ENCODE measurements at places on chromosomes 6 and 20.

DNA sequence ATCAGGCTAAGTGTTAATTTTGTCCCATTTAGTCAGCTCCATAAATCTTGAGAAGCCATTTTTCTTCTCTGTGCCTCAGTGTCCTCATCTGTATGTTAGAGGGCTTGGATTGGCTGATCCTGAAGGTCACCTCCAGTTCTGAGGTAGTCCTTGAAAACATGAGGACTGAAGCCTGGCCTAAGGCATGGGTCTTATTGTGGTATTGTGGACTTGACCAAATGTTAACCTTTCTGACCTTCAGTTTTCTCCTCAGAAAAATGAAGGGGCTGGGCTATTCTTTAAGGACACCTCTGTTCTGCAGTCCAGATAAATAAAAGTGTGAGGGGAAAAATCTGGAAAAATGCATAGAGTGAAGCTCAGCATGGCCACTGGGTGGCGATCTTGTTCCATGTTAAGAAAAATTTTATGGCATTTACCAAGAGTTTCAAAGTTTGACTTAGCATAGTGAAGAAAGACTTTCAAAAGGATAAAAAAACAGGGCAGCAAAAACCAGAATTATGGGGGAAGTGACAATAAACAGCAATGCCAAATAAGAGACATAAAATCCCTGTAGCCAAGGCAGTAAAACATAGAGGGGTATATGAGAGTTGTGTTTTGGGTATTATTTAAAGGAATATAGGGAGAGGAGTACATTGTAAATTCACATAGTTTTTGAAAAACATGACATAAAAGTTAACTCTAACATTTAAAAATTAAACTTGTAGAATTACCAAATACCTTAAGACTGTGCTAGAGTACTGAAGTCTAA, 13.2 kb upstream of the TFB1M start:
- DNase-seq = peak; percentile 69

DNA sequence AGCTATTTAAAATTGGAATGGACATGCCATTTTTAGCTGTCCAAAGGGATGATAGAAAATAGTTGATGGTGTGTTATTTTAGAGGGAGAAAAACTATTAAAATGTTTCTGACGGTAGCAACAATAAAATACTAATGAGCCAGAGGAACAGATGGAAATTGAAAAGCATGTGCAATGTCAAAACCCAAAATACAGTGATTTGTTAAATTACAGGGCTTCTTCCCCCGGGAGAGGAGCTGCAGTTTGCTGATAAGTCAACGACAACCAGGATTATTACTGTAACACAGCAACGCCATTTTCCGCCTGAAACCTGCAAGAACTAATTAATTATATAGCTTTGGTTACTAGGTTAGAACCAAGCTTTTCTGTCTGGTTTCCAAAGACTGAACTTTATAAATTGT, 179.6 kb upstream of the SPTLC3 start:
- DNase-seq = no peak

- DNase-seq = no peak
These were observed 28.5 kb downstream of the RSPO3 start for GRCh38 chr6:127146932-127147331.

DNA sequence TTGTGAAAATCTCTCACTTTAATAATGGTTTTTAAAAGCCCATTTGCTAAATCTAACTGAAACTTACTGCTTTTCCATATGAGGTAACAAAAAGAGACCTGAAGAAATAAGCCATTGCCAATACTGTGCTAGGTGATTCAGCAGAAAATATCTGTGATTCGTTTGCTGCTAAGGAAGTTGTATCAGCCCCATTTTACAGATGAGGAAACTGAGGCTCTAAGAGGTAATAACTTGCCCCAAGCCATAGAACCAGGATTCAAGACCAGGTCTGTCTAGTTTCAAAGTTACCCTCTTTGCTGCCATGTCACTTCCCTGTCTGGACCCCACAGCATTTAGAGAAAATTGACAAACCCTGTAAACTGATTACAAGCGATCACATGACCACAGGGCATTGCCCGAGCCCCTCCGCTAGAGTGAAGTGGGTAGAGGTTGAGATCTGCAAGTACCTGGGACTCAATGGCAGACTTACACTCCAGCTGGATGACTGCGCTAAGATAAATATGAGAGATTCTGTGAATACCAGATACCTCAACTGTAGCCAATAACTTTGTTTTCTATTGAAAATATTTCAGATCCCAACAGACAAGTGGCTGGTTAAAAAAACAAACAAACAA, 69.3 kb downstream of the TNFRSF21 start:
- DNase-seq = no peak

GRCh38 chr20:347317-347639, 367 bp downstream of the NRSN2 start:
- no peak for DNase-seq

- no peak for DNase-seq
These were observed 125.0 kb downstream of the SLC23A2 start for GRCh38 chr20:4876301-4876700.

- peak; percentile 85 for DNase-seq
These were observed 867 bp downstream of the MTHFD1L start for GRCh38 chr6:150866147-150866990.

GRCh38 chr6:73145690-73146089, 79.6 kb downstream of the KHDC1L start:
- no peak for DNase-seq
